ENCODE measurements at places on chromosomes 7 and 10.

DNA sequence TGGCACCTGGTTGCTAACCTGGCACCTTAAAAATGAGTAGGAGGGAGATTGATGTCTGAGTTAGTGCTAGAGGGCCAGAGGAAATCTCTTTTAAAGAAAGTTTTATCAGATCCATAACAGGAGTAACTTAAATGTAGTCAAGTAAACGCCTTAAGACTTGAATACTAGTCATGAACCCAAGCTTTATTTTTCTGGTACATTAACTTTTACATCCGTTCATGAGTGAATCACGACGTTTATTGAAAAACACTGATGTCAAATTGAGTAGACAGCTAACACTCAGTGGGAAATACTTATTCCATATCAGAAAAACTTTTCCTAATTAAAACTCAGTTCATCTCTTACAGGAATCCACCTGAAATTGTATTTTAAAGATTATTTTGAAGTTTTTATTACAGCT lies 6.9 kb upstream of the LAMB1 start:
- DNase-seq = no peak

GRCh38 chr10:114329634-114330365 lies 74.5 kb downstream of the AFAP1L2 start:
- DNase-seq = no peak

- DNase-seq = no peak
These were observed 78.0 kb downstream of the GPR26 start for GRCh38 chr10:123744224-123744536.

- DNase-seq = no peak
These were observed 107.4 kb upstream of the FAM204A start for GRCh38 chr10:118449521-118449920.

- no peak for DNase-seq
These were observed 495.1 kb downstream of the AUTS2 start for GRCh38 chr7:70093205-70093904.

DNA sequence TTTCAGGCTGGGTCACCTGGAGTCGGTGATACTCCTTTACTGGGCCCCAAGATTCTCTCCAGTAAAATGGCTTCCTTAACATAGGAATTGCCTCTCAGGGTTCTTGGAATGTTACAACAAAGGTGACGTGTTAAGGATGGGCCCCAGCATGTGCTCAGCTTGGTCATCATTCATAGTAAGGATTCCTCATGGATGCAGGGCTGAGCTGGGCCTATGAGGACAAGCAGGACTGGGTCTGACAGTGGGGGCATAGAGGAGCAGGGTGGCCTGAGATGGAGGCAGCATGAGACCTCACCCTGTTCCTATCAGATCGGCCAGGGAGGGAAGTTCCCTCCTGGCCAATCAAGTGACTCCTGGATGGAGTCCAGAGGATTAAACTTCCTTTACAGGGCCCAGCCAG lies 12.8 kb upstream of the MBL2 start:
- DNase-seq = no peak

- DNase-seq = no peak
These were observed 1.2 kb upstream of the LSM8 start for GRCh38 chr7:118182593-118183427.

- no peak for DNase-seq
These were observed 991.8 kb upstream of the PHF14 start for GRCh38 chr7:9981742-9982349.

DNA sequence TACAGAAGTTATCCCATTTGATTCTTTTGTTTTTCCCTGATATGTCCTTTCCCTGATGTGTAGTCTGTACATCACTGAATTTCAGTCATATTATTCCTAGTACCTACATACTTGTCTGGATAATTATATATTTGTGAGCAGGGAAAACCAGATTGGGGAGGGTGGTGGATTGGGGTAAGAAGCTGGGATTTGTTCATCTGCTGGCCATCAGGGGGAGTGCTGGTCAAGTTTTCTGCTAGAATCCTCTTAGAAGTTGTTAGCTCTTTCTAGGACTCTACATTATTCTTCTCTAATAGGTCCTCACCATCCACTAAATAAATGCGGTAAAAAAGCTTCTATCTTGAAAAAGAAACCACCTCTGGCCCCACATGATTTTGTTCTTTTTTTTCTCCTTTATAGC lies 232.7 kb upstream of the TAC1 start:
- no peak for DNase-seq

- no peak for DNase-seq
These were observed 152.0 kb downstream of the RPS24 start for GRCh38 chr10:78185693-78186055.

Measured in HFF-Myc (cell line).